NCI-H1417 (cell line): ENCODE measurements at places on chromosomes 4 and X.

GRCh38 chr4:26139310-26139924 is 181.4 kb upstream of the RBPJ start:
- DNase-seq: no peak

- DNase-seq: no peak
Measured at GRCh38 chr4:128517096-128517738, 229.6 kb upstream of the PGRMC2 start.

DNA sequence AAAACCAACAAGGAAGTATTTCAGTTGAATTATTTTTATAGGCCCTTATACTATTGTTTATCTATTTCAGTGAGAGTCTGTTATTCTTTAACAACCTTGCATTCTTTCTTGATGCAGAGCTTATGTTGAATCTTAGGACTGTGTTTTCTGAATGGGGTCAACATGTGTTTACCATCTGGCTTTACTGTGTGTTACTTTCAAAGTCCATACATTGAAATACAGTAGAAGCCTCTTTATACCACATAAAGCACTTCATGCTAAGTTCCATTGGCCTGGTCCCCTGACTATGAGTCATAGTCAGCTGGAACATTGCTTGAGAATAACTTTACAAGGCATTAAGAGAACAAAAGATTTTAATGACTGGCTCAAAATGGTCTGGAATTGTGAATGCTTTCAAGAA is 152.6 kb downstream of the GASK1B start:
- peak; percentile 10 for DNase-seq

DNA sequence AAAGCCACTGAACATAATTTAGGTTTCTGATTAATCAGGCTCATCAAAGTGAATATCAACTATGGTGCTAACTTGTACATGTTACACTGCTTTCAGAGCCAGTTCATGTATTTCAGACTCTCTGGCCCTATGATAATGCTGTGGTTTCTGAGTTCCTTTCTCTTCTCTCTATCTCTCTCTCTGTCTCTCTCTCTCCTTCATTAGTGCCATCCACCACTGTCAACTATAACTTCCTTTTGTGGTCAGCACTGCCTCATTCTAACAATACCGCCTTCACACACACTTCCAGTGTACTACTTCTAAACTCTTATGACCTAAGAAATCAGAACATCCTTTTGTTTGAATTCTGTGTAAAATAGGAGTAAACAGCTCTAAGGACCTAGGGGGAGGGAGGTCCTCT is 907.1 kb downstream of the RPA4 start:
- no peak for DNase-seq

DNA sequence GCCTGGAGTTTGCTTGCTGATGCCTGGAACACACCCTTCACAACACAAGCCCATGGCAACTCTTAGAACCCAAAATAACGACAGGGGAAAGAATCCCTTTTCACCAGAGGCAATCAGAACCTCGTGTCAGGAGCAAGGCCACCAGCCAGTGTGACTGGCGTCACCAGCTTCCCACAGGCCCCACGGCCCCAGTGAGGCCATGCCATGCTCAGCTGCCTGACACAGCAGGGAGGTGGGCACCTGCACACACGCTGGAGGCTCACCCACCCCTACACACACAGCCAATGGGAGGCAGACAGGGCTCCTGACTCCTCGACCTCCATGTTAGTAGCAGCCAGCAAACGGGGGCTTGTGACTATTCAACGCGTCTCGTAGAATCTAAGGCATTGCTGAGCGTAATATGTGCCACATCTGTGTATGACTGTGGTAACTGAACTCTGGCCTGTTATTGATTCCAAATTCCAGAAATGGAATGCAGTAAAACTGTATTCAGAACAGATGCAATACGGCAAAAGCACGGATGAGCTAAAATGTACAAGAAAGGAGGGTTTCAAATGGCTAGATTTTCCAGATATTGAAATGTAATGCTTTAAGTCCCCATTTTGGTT is 28.5 kb downstream of the RNF212 start:
- no peak for DNase-seq

DNA sequence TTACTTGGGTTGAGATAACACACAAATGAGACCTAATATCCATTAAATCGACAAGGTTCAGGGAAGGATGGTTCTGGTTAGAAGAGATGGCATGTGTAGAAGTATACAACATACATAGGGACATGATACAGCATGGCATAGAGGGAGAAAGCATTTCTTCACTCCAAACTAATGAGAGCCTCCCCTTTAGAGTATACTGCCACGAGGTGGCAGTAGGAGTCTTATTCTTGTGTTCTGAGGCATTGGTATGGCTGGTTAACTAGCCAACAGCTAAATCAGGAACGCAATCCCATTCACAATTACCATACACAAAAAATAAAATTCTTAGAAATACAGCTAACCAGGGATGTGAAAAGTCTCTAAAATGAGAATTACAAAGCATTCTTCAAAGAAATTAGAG is 29.1 kb upstream of the TRO start:
- no peak for DNase-seq

- DNase-seq: no peak
Measured at GRCh38 chrX:23435108-23435507, 100.5 kb downstream of the PTCHD1 start.

DNA sequence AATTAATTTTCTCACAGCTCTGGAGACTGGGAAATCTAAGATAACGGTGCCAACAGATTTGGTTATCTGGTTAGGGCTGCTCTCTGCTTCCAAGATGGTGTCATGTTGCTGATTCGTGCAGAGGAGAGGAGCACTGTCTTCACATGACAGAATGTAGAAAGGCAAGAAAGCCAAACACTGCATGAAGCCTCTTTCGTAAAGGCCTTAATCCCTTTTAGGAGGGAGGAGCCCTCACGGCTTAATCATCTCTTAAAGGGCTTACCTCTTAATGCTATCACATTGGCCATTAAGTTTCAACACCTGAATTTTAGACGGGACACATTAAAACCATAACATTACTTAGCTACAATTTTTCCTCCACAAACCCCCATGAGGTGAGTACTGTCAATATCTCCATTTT is 174.1 kb downstream of the COX18 start:
- DNase-seq: no peak

DNA sequence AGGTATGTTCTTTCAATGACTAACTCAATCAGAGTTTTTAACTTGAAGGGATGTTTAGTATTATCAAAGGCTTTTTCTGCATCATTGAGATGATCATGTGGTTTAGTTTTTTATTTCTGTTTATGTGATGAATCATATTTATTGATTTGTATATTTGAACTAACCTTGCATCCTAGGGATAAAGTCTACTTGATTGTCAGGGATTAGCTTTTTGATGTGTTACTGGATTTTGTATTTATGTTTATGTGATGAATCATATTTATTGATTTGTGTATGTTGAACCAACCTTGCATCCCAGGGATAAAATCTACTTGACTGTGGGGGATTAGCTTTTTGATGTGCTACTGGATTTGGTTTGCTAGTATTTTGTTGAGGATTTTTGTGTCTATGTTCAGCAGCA is 615.4 kb upstream of the GRID2 start:
- no peak for DNase-seq

DNA sequence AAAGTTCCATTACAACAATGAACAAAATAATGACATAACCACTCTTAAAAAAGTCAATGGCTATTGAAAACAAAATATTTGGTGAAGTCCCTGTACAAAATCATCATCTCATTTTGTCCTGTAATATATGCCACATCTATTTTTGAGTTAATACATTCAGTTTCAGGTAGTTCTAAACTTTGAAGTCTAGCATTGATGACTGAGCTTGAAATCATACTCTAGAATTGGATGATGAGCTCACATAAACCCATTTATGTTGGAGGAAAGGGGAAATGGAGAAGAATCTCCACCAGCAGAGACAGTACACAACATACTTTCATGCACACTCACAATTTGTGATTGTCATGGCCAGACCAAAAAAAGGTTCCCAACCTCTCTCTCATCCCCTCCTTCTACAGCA is 371.1 kb upstream of the NR3C2 start:
- DNase-seq: no peak

- DNase-seq: no peak
Measured at GRCh38 chr4:8289151-8289750, 19.7 kb downstream of the HTRA3 start.
